Amygdala (tissue), 56 donors: ENCODE measurements at places on chromosomes 2 and 18.

GRCh38 chr2:233620204-233620603 is 2.8 kb downstream of the UGT1A8 start:
- no peak for DNase-seq

GRCh38 chr2:88626171-88627054 is 851 bp downstream of the EIF2AK3 start:
- DNase-seq = no peak

DNA sequence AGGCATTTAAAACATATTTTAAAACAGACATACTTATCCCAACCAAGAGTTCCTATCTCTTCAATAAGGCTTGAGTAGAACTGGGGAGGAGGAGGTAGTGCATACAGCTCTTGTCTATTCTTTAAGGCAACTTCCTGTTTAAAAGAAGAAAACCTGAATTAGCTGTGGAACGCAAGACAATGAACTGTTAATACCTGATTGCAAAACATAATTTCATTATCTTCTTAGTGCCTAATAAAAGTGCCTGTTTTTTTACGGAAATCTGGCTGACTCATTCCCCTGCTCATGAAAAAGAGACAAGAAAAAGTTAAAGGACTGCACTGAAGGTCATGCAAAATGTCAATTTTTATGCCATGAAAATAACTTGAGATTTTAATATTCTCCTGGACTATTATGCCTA is 19.2 kb downstream of the FANCL start:
- no peak for DNase-seq

DNA sequence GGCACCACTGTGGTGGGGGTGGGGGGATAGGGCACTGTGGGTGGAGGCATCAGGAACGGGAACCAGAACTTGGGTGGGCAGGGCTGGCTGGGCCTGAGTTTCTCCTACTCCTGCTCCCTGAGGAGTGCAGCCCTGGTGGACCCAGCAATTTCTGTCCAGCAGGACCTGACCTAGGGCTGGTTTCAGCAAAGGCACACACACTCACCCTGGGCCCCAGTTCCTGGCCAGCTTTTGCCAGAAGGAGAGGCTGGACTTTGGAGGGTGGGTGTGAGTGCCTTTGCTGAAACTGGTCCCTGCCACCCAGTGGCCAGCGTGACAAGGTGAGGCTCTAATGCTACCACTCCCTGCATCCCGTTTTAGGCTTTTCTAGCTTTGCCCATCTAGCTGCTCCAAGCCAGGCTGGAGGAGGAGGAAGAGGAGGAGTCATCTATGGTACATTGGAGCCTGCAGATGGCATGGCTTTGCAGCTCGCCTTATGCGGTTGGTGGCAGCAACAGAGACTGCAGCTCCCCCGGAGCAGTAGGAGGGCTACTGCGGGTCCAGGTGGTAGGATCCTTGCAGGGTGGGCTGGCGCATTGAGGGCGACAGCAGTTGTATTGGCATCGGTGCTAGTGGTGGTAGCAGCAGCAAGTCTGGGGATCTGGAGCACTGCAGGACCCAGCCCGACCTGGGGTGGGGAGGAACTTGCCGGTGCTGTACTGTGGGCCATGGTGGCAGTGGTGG is 40.4 kb upstream of the IMP4 start:
- DNase-seq = no peak

- no peak for DNase-seq
Observed at GRCh38 chr2:119248751-119249150, 25.1 kb downstream of the STEAP3 start.

DNA sequence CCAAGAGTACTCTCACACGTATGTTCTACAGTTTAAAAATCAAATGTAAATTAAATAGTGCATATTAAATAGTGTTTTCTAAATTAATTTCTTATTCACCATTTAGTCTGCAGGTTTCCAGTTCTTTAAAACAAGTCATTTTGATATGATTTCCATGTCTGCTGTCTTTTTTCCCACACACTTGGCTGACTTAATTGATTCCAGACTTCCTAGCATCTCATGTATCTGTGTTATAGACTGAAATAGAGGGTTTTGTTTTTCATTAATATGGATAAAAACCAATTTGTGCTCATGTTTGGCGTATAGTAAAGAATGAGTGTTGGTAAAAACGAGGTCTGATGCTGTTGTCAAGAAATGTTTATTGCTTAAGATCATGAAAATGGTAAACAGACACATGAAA is 104.3 kb downstream of the SRBD1 start:
- DNase-seq = no peak

DNA sequence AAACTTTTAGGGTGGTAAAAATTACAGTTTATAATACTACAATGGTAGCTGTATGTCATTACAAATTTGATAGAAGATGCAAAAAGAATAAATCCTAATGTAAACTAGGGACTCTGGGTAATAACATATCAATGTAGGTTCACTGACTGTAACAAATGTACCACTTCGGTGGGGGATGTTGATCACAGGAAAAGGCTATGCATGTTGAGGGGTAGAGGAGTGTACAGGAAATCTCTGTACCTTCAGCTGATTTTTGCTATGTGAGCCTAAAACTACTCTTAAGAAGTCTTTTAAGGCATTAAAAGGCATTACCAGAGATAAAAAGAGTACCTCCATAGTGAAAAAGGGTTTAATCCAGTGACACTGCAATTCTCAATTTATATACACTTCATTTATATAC is 25.0 kb downstream of the TRIP12 start:
- DNase-seq = no peak

DNA sequence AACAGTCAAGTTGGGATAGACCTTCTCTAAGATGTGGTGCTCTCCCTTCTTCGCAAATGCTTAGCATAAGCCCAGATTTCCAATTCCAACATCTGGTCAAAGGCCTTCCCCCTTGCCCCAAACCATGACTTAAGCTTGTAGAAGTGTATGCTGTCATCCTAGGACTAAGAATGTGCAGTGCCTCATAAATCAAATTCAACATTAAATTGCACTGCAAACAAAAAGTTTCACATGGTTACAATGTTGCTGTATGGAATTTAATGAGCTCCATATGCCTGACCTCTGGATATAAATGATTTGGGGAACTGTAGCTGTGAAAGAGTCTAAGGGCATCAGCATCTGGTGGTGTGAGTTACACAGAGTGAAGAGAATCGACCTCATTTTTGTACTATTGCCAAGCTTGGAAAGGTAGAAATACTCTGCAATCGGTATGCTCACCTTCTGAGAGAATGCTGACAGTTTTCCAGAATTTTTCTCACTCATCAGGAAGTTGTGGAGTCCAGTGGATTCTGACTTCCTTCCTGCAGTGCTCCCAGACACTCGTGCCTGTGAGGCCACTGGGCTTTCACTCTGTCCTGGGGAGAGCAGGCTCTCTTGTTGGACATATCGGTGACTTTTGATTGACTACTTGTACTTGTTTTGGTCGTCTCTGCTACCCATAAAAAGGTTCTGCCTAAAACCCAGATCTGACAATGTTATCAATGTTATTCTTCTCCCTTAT is 40.6 kb downstream of the FASTKD2 start:
- no peak for DNase-seq

DNA sequence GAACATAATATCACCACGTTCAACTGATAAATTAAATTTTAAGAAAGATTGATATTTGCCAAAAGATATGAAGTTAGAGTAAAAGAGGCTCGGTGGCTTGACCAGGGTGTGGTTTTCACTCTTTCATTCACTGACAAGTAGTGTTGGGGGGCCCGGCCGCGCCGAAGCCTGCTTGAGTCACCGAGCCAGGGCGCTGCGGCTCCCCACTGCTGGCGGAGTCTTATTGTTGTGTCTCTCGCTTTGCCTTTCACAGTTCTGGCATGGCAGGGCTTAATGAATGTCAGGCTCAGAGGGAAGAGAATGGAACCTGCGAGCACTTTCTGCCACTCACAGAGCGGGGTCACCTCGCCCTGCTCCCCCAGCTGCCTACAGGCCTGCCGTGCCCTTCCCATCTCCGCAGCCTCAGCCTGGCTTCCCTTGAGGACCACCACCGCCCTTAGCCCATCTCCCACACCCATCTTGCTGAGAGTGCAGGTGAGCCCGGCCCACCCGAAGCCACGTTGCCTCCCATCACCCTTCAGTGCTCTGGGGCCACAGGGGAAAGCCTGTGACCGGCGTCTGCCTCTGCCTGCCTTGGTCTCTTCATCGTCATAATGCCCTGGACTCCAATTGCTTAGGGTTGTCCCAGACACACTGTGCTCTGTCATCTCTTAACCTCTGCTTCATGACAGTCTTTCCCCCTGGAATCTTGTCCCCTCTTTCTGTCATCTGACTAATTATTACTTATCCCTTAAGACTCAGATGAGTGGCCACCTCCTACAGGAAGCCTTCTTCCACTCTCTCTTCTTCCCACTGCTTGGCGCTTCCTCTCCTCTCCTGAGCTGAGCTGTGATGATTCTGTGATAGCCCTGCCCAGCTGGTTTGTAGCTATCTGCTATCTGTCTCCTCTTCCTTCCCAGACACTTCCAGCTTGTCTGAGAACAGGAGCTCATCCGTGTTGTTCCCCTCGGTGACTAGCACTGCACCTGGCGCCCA is 142.5 kb downstream of the FAM210A start:
- no peak for DNase-seq

GRCh38 chr2:124804014-124804940 is 779.2 kb downstream of the CNTNAP5 start:
- DNase-seq = no peak

DNA sequence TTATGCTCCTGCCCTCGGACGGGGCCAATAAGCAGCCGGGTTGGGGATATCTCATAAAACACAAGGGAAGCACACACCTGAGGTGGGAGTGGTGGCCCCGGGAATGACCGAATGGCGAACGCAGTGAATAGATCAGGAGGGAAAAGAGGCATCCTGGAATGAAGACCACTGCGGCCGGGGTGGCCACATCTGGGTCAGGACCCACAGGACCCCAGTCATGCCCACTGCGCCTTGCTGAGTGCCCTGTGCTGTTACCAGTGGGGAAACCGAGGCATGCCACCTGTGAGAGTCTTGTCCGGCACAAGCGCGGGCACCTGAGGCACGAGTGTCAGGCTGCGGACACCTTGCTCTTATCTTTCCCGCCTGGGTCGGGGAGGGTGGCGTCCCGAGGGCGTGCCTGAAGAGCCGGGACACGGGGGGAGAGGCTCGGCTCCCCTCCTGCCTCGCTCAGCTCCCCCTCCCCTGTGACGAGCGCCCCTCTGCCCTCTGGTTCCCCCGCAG is 1.6 kb downstream of the PDCD1 start:
- no peak for DNase-seq

DNA sequence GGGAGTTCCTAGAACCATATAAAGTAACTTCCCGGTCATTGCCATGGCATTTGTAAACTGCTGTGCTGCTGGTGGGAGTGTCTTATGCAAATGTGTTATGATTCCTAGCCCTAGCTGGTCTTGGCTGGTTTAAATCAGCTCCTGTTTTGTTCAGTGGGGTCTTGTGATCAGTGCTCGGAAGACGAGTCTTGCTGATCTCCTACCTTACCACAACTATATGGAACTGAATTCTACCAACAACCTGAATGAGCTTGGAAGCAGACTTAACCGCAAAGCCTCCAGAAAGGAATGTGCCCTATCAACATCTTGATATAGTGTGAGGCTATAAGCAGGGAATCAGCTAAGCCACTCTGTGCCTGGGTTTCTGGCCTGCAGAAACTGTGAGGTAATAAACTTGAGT is 33.5 kb downstream of the POLE4 start:
- DNase-seq = no peak

GRCh38 chr2:240571314-240571973 is 3.2 kb downstream of the RNPEPL1 start:
- DNase-seq = no peak

DNA sequence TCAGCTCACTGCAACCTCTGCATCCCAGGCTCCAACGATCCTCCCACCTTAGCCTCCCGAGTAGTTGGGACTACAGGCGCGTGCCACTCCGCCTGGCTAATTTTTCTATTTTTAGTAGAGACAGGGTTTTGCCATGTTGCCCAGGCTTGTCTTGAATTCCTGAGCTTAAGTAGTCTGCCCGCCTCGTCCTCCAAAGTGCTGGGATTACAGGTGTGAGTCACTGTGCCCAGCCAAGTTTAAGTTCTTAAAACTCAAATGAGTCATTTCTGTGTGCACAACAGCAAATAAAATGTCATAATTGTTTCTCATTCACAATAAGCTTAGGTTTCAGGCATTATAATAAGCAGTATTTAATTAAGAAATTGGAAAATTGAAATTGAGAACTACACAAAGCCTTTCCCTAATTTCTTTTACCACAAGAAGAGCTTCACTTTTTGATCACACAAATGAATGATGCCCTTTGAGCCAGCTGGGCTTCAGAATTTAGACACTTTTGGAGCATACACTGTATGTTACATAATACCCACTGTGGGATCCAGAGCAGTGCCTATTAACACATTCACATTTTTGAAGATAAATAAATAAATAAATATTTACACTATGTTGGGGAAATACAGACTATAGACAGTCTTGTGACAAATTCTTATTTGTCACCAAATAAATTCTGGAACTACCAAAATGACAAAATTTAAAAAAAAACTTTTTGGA is 8.6 kb upstream of the ME2 start:
- DNase-seq = no peak

DNA sequence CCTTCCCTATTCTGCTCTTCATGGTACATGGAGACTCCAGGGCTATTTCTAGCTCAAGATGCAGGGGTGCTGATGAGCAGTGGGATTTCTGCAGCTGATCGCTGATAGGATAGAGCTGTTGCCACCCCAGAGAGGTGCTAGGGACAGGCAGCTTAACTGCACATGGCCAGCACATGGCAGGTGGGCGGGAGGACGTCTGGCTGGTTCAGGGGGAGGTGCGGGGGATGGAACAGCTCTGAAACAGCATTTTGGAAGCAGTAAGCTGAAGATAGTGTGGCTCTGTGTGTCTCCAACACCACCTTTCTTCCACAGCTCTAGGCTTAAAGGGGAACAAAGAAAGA is 151.9 kb upstream of the PELI1 start:
- peak; percentile 69 for DNase-seq

DNA sequence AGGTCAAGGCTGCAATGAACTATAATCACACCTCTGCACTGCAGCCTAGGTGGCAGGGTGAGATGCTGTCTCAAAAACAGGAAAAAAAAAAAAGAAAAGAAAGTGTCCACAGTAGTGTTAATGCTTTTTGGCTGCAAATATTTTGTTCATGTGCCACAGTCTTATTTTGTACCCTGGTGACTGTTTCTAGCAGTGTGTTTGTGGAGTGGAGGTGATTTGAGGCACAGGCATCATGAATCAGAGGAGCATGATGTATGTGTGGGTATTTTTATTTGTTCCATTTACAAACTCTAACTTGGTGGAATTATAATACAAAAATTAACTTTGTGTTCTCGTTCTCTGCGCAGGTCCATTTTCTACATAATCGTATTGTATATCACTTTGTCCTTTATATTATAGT is 30.6 kb downstream of the DTNA start:
- no peak for DNase-seq

DNA sequence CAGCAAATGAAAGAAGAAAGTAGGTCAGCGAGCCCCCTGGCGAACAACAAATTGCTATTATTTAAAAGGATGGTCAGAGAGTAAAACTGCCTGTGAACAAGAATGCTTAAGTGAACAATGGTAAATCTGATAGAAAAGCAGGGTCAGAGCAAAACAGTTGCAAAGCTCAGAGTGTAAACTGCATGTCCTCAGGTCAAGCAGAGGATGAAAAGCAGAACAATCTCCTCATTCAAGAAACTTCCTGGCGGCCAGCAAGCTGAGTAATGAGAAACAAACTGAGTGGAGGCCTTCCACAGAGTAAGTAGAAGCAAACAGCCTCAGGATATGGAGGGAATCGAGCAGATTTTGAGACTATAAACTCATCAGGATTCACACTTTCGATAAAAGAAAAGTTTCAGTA is 117.9 kb downstream of the PPP1R1C start:
- no peak for DNase-seq

GRCh38 chr2:227996366-227996765 is 124.9 kb downstream of the DAW1 start:
- no peak for DNase-seq

- no peak for DNase-seq
Observed at GRCh38 chr2:213316001-213316735, 31.9 kb downstream of the SPAG16 start.

- no peak for DNase-seq
Observed at GRCh38 chr2:55885127-55885943, 38.2 kb downstream of the EFEMP1 start.
